Astrocyte of the hippocampus (primary cell): ENCODE measurements at places on chromosomes 4 and X.

GRCh38 chrX:38799995-38800580, 1.2 kb upstream of the MID1IP1 start:
- no peak for DNase-seq

GRCh38 chr4:174275101-174275500, 8.4 kb downstream of the FBXO8 start:
- DNase-seq: no peak

DNA sequence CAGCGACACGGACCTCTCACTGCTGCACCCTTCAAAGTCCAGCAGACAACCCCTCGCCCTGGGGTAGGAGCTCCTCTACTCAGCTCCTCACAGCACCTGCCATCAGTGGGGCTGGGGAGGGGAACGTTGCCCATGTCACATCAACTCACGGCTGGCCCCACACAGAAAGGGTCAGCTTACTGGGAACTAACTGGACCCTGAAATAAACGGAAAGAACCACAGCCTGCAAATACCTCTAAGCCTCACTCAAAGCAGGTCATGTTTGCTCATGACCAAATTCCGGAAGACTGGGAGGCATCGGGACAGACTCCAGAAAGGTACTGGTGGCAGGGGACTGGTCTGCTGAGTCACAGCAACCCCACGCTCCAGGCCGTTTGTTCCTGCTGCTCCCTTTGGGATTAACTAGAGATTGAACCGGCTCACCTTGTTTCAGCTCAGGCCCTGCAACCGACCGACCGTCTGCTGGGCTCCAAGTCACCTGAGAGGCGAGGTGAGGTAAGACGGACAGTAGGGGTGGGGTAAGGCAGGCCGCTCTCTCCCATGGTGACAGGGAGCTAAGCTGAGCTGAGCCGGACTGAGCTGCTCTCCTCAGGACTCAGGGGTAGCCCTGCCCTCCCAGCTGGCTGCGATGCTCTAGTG, 5.6 kb downstream of the G6PD start:
- DNase-seq: peak; percentile 50

GRCh38 chrX:115579786-115580294, 18.9 kb downstream of the PLS3 start:
- no peak for DNase-seq

- DNase-seq: peak; percentile 96
Measured at GRCh38 chr4:150078041-150078578, at the start of gene DCLK2. Gene DCLK2 (plus strand): TSS chr4:150078445. CDS start chr4:150079028, 583 bp downstream.

GRCh38 chr4:144399927-144400326, 246.0 kb upstream of the HHIP start:
- DNase-seq: peak; percentile 87
